ENCODE measurements at places on chromosomes 3 and 15.

DNA sequence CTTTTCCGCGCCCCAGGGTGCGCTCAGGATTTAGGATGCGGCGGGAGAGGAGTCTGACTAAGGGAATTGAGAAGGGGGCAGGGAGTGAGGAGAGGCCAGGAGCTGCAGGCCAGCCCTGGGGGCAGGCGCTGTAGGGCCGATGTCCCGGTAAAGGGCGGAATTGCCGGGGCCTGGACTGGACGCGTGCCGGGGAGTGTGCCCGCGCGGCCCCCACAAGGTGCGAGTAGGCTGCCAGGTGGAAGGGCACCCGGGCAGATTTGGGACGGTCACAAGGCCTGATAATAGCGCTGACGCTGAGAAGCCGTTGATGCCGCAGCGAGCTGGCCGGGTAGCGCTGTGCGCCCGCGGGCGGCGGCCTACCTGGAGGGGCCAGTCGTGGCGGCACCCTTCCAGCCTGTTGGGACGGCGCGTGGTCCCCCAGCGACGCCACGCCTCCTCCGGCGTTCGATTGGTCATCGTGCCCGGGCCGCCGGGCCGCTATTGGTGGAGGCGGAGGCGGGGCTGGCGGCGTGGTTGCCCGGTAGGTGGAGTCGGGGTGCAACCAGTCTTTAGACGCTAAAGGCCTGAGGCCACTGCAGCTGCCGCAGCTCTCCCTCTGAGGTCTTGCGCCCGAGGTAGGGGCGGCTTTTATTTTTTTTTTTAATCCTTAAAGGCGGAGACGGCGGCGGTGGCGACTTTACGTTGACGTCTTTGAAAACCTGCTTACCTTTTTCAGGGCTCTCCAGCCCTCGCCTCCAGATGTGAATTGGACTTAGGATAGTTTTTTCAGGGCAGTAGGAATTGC, 903 bp downstream of the SLC25A38 start:
- DNase-seq: peak; percentile 98

- DNase-seq: no peak
Measured at GRCh38 chr3:30201715-30202114, 404.7 kb upstream of the TGFBR2 start.

GRCh38 chr3:16697443-16698147, 92.4 kb upstream of the DAZL start:
- DNase-seq: peak; percentile 38

- DNase-seq: no peak
Measured at GRCh38 chr15:39153716-39154115, 427.2 kb upstream of the THBS1 start.

DNA sequence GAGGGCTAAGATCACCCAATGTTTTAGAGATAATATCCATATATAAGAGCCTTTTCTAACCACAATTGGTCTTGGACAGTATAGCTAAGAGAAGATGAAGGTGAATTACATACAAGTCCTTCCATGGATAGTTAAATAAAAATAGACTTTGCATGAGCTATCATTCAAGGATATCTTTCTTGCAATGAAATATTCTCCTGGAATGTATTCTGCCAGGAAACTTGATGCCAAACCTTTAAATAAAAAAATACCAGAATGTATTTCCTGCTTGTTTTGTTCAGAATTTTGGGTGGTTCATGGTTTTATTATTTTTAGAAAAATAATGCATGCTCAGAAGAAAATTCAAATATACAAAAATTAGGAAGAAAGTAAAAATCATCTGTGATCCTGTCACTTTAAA, 88.8 kb upstream of the PPIB start:
- no peak for DNase-seq

DNA sequence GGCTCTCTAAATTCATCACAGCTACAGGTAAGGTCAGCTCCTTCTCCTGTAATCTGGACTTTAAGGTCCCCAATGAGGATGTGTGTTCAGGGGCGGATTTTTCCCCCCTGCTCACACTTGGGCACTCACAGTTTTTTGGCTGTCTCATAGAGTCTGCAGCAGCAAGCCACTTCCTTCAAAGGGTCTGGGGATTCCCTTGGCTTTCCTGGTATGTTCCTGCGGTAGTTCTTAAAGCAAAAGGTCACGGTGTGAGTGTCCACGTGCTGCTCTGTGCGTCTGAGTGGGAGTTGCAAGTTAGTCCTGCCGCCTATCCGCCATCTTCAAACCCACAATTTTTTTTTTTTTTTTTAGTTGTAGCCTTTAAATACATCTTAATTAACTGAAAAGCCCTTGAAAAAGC, 15.4 kb upstream of the CFAP20DC start:
- no peak for DNase-seq

GRCh38 chr3:87792534-87793336, 266.1 kb downstream of the CGGBP1 start:
- DNase-seq: peak; percentile 75

DNA sequence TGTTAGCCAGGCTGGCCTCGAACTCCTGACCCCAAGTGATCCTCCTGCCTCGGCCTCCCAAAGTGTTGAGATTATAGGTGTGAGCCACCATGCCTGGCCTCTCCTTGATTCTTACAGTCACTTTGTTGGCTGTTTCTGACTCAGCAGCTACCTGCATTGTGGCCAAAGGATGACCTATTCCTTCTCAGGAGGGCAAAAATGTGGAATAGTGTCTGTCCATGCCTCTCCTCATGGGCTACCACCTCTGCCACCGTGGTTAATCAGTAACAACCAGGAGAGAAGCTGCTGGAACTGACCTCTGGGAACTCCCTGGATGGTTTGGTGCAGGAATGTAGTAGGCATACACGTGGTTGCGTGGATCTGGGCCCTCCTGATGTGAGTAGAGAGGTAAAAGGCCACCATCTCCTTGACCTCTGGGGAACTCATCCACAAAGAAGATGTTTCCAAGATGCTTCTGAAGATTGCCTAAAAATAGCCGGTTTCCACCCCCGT, 63.3 kb downstream of the FLNB start:
- no peak for DNase-seq

GRCh38 chr15:75677465-75678323, 30.0 kb downstream of the SNX33 start:
- no peak for DNase-seq

- DNase-seq: no peak
Measured at GRCh38 chr3:131036200-131036816, 9.6 kb downstream of the NEK11 start.

DNA sequence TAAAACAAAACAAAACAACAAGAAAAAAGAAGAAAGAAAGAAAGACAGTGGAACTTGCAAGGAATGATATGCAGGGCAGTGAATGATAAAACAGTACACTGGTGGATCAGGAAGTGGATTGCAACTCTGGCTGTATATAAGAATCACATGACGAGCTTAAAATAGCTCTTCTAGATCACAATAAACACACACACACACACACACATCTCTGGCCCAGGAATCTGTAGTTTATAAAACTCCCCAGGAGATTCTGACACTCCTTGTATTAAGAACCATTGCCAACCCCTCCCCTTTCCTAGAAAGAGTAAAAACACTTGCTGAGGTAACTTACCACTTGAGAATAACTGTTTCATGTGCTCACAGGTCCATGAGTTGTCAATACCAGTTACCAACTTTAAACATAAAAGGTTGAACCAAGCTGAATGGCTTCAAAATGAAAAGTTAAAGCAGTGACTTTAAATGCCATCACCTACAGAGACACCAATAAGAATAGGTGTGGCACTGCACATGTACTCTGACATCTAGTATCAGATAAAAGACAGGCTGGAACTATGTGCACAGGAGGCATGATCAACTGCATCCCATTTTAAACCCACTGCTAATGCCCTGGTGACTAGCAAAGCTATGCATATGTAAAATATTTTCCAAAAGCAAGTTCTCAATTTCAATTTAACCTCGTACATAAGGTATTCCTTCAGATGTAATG, 3.9 kb downstream of the CPOX start:
- DNase-seq: no peak

GRCh38 chr3:81920816-81921215, 159.4 kb upstream of the GBE1 start:
- DNase-seq: no peak

- no peak for DNase-seq
Measured at GRCh38 chr3:3625544-3626271, 173.5 kb upstream of the LRRN1 start.

GRCh38 chr3:119748991-119749390, 32.9 kb upstream of the NR1I2 start:
- no peak for DNase-seq

DNA sequence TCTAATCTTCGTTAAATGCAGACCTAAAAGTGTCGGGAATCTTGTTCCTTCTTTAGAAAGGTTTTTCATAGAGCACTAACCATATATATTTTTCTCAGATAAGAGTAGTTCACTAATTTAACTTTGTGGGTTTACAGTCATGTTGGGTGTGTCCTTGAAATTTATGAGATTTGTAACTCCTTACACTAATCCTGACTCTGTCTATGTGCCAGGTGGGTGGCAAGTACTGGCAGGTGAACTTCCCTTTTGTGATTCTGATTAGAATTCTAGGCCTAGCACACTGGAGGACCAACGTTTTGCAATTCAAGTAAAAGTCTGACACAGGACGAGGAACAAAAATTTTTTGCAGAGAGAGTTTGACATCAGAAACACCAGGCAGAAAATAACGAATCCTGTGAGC, 220.1 kb downstream of the P3H2 start:
- DNase-seq: no peak

GRCh38 chr15:59371458-59372351, 966 bp downstream of the MYO1E start:
- peak; percentile 86 for DNase-seq

- no peak for DNase-seq
Measured at GRCh38 chr15:59063042-59063441, 41.9 kb upstream of the CCNB2 start.

DNA sequence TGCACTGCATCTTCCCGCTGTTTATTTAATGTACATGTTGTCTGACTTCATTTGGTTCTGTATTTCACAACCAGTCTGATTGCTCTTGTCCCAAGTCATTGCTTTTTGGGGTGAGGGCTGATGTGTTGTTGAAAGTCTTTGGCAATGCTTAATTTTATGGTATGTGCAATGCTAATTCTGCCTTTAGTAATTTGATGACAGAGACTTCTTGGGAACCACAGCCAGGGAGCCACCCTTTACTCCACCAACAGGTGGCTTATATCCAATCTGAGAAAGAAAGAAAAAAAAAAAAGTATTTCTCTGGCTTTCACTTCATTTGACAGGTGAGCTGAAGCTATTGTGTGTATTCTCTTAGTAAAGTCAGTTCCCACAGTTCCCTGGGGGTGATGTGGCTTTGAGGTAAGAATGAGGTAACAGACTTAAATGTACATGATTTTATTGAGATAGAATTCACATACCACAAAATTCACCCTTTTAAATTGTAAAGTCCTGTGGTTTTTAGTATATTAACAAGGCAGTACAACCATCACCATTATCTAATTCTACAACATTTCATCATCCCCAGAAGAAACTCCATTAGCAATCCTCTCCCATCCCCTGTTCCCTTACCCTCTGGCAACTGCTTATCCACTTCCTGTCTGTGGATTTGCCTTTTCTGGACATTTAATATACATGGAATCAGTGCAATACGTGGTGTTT, 97.3 kb downstream of the SLCO3A1 start:
- DNase-seq: no peak

- DNase-seq: no peak
Measured at GRCh38 chr3:196111939-196112386, 30.1 kb upstream of the TFRC start.

GRCh38 chr15:64149424-64149823, 2.1 kb upstream of the SNX22 start:
- no peak for DNase-seq

DNA sequence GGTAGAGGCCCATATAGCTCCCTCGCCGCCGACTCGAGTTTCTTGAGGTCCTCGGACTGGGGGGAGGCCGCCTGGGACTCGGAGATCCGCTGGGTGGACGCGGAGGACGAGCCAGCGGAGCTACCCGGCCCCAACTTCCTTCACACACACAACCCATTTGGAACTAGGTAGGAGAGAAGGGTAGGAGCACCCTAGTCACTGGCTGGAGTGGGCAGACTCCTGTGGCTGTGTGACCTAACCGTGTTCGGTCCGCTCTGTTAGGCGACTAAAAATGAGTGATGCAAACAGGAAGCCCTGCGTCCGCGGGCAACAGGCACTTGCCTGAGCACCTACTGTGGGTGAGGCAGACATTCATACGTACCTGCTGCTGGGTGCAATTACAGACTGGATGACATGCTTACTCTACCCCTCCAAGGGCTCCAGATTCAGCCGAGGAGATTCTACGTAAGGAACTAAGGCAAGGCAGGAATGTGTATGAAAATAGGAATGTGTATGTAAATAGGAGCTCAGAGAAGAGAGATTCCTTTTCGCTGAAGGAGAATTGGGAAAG, 4.6 kb upstream of the SIN3A start:
- no peak for DNase-seq

DNA sequence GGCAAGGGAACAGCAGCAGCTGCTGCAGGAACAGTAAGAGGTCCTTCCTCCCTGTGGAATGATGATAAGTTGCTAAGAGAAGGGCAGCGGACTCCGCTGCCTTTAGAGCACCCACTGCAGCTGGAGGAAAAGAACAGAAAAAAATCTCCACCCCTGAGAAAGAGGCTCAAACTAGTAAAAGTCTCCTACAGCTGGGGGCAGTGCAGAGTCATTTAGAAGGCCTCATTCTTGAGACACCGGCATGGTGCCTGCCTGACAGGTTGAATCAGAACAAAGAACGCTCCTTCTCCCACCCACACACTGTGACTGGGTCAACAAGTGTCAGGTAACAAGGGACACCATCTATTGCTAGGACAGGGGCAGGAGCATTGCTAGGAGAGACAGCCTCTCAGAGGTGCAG, 188.4 kb downstream of the ABHD5 start:
- no peak for DNase-seq

DNA sequence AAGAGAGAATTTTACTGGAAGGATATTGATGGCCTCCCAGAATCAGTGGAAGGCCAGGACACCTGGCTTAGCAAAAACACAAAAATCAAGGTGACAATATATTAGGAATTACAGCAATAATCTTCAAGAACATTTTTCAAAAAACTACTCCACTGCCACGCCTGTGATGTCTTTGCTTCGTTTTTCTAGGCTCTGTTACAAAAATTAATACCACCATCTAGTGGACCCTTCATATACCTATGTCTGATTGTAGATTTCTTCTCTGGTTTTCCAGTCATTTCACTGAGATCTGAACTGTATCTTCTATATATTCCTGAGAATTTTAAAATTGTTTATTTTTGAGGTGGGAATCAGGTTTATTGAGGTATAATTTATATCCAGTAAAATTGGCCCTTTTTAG, 5.6 kb upstream of the SLC33A1 start:
- no peak for DNase-seq

- peak; percentile 83 for DNase-seq
Measured at GRCh38 chr3:129276385-129276784, 2.3 kb upstream of the HMCES start.

Data from spleen (tissue), 13 donors.